ENCODE measurements at places on chromosomes 13 and 19.

DNA sequence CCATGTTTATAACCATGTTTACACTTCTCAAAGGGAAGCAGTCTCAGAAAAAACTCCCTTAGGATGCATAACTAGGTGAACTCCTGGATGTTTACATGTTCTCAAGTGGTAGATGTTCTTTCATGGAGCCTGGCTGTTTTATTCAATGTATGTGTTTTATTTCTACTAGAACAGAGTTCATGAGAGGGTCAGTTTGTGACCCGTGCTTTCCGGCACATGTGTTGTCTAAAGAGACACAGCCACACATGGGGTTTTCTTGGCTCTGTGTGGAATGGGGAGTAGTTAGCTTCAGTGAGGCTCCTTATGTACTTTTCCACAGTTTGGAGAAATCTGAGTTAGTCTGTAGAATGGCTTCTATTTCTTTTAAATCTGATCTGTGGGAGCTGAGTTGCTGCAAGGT, 60.9 kb downstream of the ATP8A2 start:
- no peak for DNase-seq

DNA sequence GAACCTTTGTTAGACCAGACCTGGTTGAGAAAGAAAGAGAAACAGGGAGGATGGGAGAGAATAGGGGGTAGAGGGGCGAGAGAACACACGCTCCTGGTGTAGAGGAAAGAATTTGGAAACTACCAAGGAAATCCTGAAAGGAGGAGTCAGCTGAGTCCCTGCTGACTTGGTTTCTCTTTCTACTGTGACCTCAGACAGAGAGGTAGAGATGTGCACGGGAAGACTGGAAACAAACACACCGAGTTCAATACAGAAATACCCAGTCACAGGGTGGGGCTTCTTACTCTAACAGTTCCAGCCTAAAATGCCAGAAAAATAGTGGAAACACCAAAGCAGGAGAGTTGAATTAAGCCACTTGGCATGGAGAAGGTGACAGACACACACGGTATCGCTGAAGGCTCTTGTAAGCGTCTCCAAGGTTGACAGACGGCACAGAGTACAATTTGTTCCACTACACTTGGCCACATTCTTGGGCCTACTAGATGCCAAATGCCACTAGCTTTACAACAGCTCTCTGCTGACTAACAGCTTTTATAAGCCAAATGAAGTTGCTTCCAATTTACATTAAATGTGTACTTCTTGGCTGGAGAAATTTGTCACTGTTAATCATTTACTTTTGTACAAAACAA, 28.1 kb downstream of the LATS2 start:
- DNase-seq = no peak

GRCh38 chr19:41993612-41994483, at the start of gene ATP1A3:
TSS of gene ATP1A3 (minus strand) at chr19:41994230. CDS start at chr19:41994076, 154 bp downstream.
- peak; percentile 82 for DNase-seq

- DNase-seq = no peak
Observed at GRCh38 chr19:45403272-45403671, 1.6 kb downstream of the PPP1R13L start.

- DNase-seq = no peak
Observed at GRCh38 chr13:51292000-51292565, 47.4 kb upstream of the SERPINE3 start.

DNA sequence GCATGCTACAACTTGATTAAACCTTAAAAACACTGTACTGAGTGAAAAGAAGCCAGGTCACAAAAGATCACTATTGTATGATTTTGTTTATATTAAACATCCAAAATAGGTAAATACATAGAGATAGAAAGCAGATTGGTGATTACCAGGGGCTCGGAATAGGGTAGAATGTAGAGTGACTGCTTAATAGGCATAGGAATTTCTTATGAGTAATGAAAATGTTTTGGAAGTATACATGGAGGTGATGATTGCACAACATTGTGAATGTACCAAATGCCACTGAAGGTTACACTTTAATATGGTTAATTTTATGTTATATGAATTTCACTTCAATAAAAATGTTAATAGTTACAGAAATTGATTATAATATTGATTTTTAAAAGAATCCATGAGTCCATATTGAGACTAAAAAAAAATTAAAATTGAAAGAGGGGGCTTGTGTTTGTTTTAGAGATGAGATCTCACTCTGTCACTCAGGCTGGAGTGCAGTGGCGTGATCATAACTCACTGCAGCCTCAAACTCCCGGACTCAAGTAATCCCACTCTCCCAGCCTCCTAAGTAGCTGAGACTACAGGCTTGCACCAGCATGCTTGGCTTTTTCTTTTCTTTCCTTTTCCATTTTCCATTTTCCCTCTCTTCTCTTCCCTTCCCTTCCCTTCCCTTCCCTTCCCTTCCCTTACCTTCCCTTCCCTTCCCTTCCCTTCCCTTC, 85.1 kb downstream of the FNDC3A start:
- DNase-seq = no peak

- DNase-seq = no peak
Observed at GRCh38 chr19:13918726-13919411, 12.9 kb downstream of the CC2D1A start.

GRCh38 chr19:34430738-34431625, 2.8 kb downstream of the UBA2 start:
- DNase-seq = no peak

DNA sequence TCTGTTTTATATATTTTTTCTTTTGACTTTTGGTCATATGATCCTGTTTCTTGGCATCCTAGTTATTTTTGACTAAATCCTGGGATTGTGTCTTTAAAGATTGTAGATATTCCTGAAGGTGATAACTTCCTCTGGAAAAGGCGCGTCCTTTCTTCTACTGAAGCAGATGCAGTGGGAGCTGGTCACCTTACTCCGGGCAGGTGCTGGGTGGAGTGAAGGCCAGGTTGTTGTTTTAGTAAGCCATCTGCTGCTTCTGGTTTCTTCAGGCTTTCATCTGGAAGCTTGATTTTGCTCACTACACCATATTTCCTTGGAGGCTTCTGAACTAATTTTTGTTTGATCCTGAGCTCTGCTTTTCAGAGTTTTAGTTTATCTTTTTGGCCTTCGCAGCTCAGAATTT, 21.5 kb downstream of the URI1 start:
- no peak for DNase-seq

- DNase-seq = peak; percentile 52
Observed at GRCh38 chr13:32650705-32651311, 64.6 kb downstream of the PDS5B start.

GRCh38 chr13:41060724-41061074, 610 bp upstream of the WBP4 start:
- DNase-seq = peak; percentile 93

GRCh38 chr13:98174307-98174706, 2.8 kb downstream of the RNF113B start:
- DNase-seq = no peak

- peak; percentile 86 for DNase-seq
Observed at GRCh38 chr19:43624933-43625332, 5.5 kb upstream of the ZNF428 start.

Data from ecto neural progenitor cell (in vitro differentiated cells).